ENCODE measurements at places on chromosomes 7 and 10.

- no peak for DNase-seq
These were observed 15.9 kb upstream of the ZNF777 start for GRCh38 chr7:149476791-149477190.

- DNase-seq, result no peak
These were observed 774 bp downstream of the SEM1 start for GRCh38 chr7:96708872-96709271.

GRCh38 chr10:89301721-89302445 is at the start of gene IFIT2:
TSS of gene IFIT2 (plus strand) at chr10:89302046. CDS start at chr10:89302124, 78 bp downstream.
- no peak for DNase-seq

DNA sequence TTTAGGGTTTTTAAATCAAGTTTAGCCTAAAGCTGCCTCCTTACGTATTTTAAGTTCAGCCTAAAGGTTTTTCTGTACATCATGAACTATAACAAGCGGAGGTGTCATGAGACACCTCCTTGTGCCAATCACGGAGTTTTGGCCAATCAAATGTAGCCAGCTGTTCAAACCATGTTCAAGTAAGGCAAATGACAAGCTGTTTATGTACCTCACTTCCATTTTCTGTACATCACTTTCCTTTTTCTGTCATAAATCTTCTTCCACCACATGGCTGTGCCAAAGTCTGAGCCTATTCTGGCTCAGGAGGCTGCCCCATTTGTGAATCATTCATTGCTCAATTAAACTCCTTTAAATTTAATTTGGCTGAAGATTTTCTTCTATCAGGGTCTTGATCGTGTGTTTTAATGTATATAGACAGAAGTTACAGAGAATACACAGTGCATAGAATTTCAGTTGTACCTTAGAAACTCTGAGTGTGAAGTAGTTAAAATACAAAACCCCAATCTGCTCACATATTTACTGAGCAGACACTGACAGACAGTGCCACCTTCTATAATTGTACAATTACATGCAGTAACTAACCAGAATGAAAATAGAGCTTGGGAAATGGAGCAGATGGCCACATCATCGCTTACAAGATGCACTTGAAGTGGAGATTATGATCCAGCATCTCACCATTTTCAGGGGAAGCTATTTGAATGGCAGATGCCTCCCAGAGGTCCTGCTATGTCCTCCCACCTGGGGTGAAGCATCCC is 76.9 kb upstream of the LANCL2 start:
- DNase-seq, result no peak

- DNase-seq, result no peak
These were observed 109.6 kb downstream of the TCERG1L start for GRCh38 chr10:131201741-131202515.

- DNase-seq, result no peak
These were observed 131.7 kb upstream of the ADAM12 start for GRCh38 chr10:126519992-126520391.

GRCh38 chr10:49300140-49300974 is 1.4 kb downstream of the C10orf71 start:
- no peak for DNase-seq

- no peak for DNase-seq
These were observed 462.7 kb downstream of the SUGCT start for GRCh38 chr7:40597517-40597916.

GRCh38 chr7:22725585-22725984 is 1.4 kb upstream of the IL6 start:
- no peak for DNase-seq

GRCh38 chr10:107767185-107767584 is 602.7 kb upstream of the SORCS1 start:
- DNase-seq, result no peak

DNA sequence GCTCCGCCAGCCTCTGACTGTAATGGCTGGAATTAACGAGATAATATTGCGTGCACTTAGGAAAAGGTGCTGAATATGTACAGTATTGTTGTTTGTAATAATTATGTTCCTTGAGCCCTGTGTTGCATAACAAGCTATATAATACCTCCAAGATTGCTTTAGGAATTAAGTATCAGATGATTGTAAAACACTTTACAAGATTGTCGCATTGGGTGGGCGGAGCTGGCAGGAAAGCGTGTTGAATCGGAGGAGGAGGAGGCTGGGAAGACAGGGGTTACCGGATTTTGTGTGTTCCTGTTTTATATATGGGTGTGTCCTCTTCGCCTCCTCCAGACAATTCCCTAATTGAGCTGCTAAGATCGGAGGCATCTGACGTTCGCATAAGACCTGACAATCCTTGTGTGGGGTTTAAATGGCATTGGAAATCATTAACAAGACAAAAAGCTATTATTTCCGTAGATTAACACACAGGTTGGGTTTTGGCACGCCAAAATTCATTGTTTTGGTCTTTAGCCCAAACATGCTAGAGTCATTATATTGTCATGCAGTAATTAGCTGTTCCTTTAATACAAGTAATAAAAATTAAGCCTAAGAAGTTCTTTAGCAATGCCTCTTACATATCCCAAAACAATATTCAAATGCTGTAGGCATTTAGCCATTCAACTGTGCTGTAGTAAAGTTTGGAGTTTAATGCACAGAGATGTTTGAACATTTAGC is 192.9 kb upstream of the SH2B2 start:
- DNase-seq, result no peak

DNA sequence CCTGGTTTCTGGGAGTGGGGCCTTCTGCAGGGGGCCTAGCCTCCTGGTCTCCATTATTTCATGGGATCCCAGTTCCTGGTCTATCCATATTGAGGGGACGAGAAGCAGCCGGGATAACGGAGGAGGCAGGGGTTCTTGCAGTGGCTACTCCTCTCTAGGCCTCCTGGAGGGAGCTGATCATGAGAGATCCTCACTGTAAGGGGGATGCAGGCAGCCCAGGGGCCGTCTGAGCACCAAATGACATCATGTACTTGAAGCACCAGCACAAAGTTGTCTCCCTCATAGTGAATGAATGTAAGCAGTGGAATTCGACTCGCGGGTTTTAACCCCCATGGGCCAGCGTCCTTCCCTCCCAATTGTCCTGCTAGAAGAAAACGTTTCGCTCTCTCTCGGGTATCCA is 964 bp upstream of the ADCY1 start:
- no peak for DNase-seq

GRCh38 chr10:130231251-130231741 is 95.1 kb downstream of the GLRX3 start:
- DNase-seq, result no peak

DNA sequence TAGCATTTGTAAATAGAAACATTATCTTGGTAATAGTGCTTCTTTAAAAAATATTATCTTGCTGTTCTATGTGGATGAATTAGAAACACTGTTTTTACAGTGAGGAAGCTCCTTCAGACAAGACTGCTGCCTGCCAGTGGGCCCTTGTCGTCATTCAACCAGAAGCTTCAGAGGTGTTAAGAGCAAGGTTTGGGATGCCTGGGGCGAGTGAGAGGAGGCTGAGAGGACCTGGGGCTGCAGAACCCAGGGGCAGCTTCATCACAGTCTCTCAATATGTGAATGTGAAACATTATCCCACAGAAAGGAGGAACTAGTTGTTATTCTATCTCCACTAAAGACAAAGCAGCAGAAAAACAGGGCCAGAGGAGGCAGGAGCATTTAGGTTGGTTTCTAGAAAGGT is 8.1 kb downstream of the PLPP4 start:
- DNase-seq, result no peak

DNA sequence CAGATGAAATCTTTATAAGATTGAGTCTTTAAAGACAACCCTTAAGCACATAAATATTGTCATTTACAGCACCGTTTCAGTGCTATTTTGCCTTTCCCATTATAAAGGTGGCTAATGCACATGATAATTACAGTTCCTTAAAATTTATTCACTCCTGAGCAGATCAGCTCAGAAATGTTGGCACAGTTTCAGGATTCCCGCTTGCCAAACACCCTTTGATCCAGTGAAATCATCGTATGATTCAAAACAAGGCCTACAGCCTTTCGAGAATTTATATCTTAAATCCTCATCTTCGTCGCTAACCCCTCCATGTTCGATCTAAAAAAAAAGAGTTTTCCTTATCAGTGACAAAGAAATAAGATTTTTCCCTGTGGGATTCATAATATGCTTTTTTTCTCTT is 14.1 kb upstream of the SOSTDC1 start:
- no peak for DNase-seq

DNA sequence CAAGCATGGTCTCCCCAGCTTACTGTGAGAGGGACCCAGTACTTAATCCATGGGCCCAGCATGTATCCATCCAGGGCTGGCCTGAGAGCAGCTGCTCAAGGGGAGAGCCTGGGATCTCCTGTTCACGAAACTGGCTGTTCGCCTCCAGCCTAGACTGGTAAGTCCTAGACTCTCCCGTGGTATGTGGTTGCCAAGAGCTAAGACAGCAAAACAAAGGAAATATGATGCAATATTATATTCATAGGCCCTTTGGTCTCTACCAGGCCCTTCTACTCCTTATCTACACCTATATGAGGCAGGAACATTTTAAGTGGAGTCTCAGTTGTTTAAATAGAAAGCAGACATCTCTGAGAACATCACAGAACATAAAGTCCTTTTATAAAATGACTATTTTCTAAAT is 28.9 kb upstream of the STK17A start:
- no peak for DNase-seq

GRCh38 chr10:84397735-84398144 is 69.4 kb downstream of the CCSER2 start:
- DNase-seq, result no peak

GRCh38 chr7:128035712-128036111 is 4.5 kb upstream of the LRRC4 start:
- DNase-seq, result no peak

- no peak for DNase-seq
These were observed 5.1 kb downstream of the AKR1B15 start for GRCh38 chr7:134553976-134554375.

GRCh38 chr7:5698720-5699119 is 82.7 kb downstream of the RNF216 start:
- no peak for DNase-seq

- no peak for DNase-seq
These were observed 16.5 kb upstream of the SEPTIN7 start for GRCh38 chr7:35784332-35784731.

DNA sequence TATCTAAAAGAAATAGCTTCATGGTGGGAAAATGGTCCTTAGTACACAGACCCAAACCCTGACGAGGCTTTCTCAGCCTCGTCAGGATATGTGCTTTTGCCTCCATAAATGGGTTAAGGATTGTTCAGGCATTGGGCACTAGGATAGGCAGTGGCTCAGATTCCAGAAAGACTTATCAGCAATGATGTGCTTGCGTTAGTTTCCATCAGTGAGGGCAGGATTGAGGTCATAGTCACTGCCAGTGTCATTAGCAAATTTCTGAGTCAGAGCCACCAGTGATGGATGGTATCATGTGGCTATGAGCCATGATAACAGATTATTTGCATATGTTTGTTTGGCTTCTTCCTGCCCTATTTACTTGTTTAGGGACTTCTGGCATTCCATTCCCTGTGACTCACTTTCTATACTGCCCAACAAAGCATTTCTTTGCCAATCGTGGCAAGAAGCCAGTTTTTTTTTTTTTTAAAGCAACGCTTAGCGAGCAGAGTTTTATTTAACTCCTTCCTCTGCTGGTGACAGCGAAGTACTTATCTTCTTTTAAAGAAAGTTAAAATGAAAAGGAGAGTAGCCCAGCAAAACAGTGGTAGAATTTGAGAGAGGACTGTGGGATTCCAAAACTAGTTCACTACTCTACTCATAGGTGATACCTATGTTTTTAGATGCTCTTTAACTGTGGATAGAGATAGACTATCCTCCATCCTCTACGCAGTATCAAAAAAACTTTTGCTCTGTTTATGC is 44.4 kb downstream of the MYPN start:
- DNase-seq, result no peak

DNA sequence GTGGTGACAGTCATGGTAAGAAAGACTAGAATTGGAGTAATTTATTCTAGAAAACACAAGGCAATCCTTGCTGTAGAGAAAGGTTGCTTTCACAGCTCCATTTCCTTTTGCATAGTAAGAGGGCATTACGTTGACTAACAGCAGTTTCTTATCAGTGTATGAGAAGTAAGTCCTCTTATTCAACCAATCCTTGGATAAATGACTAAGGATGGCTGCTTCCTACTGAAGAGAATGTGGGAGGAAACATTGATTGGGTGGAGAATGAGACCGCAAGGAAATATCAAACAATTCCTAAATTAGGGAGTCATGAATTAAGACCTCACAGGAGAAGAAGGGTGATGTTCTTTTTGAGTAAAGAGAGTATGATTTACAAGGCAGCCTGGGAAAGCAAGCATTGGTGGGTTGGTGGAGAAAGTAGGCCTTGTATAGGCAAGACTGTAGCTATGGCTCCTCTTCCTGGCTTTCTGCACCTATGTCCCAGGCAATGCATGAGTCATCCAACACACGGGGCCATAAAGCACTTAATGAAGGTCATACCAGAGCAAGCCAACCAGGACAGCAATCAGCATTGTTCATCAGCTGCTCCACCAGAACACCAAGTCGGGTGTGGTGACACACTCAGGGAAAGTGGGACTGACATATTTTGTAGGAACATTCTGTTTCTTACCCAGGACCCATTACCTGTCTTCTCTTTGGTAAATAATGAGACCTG is 5.6 kb downstream of the MGAM start:
- DNase-seq, result no peak

GRCh38 chr7:6444516-6445269 is 3.1 kb downstream of the DAGLB start:
- DNase-seq, result no peak

- no peak for DNase-seq
These were observed 24.0 kb downstream of the TMEM209 start for GRCh38 chr7:130181263-130181605.

DNA sequence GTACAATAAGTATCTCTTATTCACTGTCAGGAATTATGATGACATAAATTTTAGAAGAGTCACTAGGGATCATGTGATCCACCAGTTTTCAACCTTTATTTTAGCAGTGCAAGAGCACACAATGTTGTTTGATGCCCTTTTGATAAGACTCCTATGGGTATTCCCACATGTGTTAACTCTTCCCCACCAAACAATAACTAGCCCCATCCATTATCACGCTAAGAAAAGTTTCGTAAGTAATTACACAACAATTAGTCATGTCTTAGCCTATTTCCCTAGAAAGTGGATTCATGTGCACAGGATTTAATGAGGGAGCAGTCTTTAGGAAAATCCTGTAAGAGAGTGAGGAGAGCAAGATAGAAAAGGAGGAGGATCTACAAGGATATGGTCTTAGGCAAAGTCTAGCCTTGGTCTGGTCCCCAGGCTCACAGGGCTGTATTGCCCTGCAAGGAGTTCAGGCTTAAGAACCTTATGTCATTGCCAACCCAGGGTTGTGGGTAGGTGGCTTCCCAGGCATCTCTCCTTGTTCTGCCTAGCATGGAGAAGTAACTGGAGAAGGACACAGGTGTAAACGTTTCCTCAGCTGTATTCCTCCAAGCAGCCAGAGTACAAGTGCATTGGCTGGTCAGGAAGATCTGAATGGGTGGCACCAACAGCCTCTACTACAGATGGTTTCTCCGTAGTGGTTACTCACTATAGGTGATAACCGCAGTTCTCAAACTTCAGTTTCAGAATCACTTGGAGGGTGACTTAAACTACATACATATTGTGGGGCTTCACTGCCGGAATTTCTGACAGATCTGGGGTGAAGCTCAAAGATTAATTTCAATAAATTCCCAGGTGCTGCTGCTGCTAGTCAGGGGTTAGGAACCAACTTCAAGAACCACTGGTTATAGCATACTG is 574.5 kb downstream of the SUGCT start:
- no peak for DNase-seq
